Liver (tissue), 10 donors: ENCODE measurements at places on chromosomes 2 and 18.
A peak's percentile ranks its signal among the peaks of the same experiment; 100 is the strongest.

DNA sequence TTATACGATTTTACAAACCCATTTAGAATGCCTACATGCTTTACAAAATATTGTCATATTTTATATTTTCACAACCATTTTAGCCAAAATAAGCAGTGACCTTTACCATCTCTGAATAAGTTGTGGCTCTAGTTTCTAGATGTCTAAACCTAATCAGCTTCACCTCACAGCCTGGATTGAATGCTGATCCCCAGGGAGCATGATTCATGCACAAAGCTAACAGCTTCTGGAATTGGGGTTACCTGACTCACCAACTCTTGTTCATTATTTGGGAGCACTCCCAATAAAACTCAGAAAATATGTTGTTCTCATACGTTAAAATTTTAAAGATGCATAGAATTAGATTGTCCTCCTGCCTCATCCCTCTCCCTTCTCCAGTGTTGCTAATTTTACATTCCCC is 611.7 kb upstream of the NETO1 start:
- DNase-seq: no peak
- no peaks in the 10 kb centered on the region for H3K4me1 ChIP-seq
- H3K36me3 ChIP-seq: no peaks in the 10 kb centered on the region

- H3K36me3 ChIP-seq: no peaks in the 10 kb centered on the region
- no peak overlapping the region for H3K27ac ChIP-seq
- H3K27me3 ChIP-seq: no peaks in the 10 kb centered on the region
Measured at GRCh38 chr2:228592925-228593324, 411.4 kb upstream of the SPHKAP start.

DNA sequence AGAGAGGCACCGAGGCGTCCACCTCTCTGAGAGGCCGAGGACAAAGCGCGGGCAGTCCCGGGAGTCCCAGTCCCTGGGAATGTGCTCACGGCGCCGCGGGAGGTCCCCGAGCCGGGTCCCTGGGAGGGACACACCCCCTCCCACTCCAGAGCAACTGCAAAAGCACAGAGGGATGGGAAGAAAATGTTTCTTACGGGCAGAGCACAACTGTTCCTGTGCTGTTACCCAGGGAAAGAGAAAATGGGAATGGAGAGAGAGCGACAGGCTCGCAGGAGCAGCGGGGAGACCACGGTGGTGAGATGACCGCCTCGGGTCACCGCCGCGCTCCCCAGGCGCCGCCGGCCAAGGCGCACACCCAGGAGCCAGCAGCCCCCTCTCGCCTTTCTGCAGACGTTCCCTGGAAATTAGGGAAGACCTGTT is 1.2 kb upstream of the BCL11A start:
- H3K4me3 ChIP-seq: peak overlapping the region; percentile 61
- no peak overlapping the region for H3K27ac ChIP-seq
- H3K4me1 ChIP-seq: peaks cover 47% of the 10 kb centered on the region
- no peaks in the 10 kb centered on the region for H3K36me3 ChIP-seq
- no peaks in the 10 kb centered on the region for H3K27me3 ChIP-seq

DNA sequence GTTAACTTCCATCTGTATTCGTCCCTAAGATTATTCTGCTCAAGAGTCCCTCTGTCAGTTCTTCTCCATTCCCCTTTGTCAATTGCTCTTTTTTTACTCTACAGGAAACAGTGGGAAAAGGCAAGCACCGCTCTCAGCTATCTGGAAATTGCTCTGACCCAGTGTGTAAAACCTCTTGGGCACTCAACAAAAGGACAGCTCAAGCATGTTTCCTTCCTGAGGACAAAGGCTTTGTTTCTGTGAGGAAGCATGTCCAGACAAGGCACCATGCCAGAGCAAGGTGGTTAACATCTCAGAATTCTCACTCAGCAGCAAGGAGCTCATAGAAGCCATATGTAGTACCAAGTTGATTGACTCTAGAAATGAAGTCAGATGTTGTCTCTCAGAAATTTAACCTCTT is 735.6 kb downstream of the TSN start:
- DNase-seq: no peak
- no peak overlapping the region for H3K27ac ChIP-seq
- H3K4me3 ChIP-seq: no peak overlapping the region
- H3K4me1 ChIP-seq: no peaks in the 10 kb centered on the region
- no peaks in the 10 kb centered on the region for H3K27me3 ChIP-seq

- DNase-seq: no peak
- H3K4me3 ChIP-seq: no peak overlapping the region
- H3K36me3 ChIP-seq: no peaks in the 10 kb centered on the region
- H3K4me1 ChIP-seq: no peaks in the 10 kb centered on the region
Measured at GRCh38 chr2:5433855-5434254, 258.3 kb upstream of the SOX11 start.

GRCh38 chr2:233240897-233241296 is 10.6 kb upstream of the ATG16L1 start:
- DNase-seq: no peak
- no peak overlapping the region for H3K4me3 ChIP-seq
- H3K36me3 ChIP-seq: no peaks in the 10 kb centered on the region
- no peaks in the 10 kb centered on the region for H3K27me3 ChIP-seq
- H3K4me1 ChIP-seq: no peaks in the 10 kb centered on the region

DNA sequence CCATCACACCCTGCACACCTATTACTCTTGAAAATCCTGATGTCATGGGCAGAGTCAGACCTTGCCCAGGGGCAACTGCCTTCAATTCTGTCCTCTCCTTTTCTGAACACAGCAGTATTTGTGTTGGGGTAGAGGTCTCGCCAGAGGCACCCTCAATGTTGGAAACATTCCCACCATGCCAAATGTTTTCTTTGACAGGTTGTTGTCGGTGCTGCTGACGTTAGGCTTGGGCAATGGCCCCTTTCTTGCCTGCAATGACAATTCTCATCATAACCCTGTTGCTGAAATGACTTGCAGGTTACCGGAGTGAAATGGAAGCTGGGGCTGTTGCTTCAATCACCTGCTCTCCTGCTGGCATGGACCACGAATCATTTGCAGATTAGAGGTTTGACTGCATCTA is 17.9 kb downstream of the GKN1 start:
- DNase-seq: no peak
- H3K36me3 ChIP-seq: no peaks in the 10 kb centered on the region
- H3K27ac ChIP-seq: no peak overlapping the region

GRCh38 chr2:51224790-51225189 is 192.9 kb upstream of the NRXN1 start:
- H3K27ac ChIP-seq: no peak overlapping the region
- no peaks in the 10 kb centered on the region for H3K36me3 ChIP-seq
- H3K27me3 ChIP-seq: no peaks in the 10 kb centered on the region
- no peak overlapping the region for H3K4me3 ChIP-seq

GRCh38 chr18:73381699-73382036 is 513.9 kb upstream of the NETO1 start:
- no peaks in the 10 kb centered on the region for H3K27me3 ChIP-seq
- no peak overlapping the region for H3K4me3 ChIP-seq
- no peak overlapping the region for H3K27ac ChIP-seq
- no peak for DNase-seq
- H3K4me1 ChIP-seq: no peaks in the 10 kb centered on the region
- H3K36me3 ChIP-seq: no peaks in the 10 kb centered on the region

DNA sequence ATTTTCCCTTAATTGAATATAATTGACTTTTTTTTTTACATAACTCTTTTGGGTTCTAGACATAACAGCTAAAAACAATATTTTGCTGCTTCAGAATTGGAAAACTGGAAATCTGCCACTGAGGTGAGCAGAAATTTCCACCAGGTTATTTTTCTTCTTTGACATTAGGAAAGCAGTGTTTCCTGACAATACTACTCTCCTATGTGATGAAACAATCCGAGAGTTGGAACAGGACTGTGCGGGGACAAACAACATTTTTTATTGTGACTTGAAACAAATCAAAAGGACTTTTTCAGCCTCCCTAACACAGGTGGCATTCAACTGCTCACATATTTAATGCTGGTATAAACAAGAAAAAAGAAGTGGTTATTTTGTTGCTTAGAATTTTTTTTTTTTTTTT is 237.2 kb downstream of the RNF152 start:
- H3K27me3 ChIP-seq: no peaks in the 10 kb centered on the region
- no peaks in the 10 kb centered on the region for H3K4me1 ChIP-seq
- DNase-seq: no peak
- no peak overlapping the region for H3K4me3 ChIP-seq

DNA sequence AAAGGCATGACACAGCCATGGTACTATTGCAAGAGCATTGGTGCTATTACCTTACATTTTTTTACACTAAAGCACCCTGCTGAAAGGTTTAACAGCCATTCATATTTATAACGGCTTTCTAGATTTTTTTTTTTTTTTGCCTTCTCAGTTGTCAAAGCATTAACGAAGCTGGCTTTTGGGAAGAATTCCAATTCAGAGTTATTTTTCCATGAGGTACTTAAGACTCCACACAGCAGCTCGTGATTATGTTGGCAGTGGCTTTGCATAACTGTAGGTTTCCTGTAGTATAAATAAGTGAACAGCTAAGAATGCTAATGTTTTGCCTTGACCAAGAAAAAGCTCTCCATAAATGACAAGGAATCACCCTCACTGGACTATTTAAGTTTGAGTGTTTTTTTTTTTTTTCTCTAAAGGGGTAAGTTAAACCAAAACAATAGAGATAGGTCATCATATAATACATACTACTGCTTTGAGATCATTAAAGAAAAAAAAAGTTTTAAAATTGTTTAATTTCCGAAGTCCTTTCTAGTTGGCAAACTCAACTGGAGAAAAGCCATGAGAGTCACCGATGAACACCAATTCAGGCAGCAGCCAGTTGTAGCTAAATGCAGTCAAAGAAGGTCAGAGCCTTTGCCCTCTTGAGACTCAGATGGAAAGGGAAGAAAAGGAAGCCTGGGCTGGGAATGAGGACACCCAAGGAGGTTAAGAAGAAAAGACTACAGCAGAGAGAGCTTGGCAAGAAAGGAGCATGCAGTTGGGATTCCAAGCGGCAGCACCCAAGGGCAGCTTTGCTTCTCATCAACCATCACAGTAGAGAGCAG is 187.4 kb upstream of the NCKAP5 start:
- DNase-seq: no peak
- no peaks in the 10 kb centered on the region for H3K36me3 ChIP-seq
- no peaks in the 10 kb centered on the region for H3K4me1 ChIP-seq
- no peak overlapping the region for H3K27ac ChIP-seq

DNA sequence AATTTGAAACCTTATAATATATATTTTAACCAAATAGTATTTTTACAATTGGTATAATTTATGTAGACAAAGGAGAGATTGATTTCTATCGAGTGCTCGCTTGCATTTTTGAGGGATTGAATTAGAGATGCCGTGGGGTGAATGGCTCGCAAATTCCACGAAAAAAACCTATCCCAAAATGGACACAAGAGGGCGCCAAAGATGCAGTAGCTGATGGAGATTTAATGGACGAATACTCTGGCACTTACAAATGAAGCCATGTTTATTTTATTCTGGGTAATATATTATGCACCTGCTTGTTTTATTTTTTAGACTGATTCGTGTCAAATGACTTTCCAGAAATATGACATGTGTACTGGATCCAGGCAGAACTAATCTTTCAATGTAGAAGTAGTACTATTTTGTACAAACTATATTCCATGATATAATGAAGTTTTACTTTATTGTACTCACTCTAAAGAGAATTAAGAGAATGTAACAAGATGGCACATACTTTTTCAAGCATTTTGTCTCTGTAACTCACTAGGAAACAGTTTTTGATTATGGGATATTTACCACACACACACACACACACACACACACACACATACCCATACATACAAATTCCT is 505.4 kb downstream of the PLCL1 start:
- H3K27ac ChIP-seq: no peak overlapping the region
- H3K27me3 ChIP-seq: no peaks in the 10 kb centered on the region
- H3K4me1 ChIP-seq: no peaks in the 10 kb centered on the region
- peak; percentile 52 for DNase-seq
- H3K4me3 ChIP-seq: no peak overlapping the region

- H3K27me3 ChIP-seq: no peaks in the 10 kb centered on the region
- DNase-seq: no peak
- H3K36me3 ChIP-seq: no peaks in the 10 kb centered on the region
- H3K27ac ChIP-seq: no peak overlapping the region
Measured at GRCh38 chr18:55290898-55291297, 297.1 kb downstream of the TCF4 start.

DNA sequence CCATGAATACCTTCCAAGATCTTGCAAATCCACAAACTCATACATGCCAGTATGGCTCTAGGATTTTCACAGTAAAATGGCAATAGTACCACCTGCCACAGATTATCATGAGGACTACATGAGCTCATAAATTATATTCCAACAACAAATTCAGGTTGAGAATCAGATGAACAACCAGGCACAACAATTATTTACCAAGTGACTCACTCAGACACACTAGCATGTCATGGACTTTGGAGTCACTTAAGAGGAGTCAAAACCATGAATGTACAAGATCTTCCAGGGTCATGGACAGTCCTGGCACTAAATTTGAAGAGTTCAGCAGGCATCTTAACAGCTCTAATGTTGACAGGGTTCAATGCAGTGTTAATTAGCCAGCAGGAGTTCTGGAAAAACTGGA is 34.4 kb upstream of the BZW1 start:
- no peaks in the 10 kb centered on the region for H3K36me3 ChIP-seq
- H3K27me3 ChIP-seq: no peaks in the 10 kb centered on the region
- peaks cover 9% of the 10 kb centered on the region for H3K4me1 ChIP-seq
- peak overlapping the region; percentile 49 for H3K27ac ChIP-seq
- no peak overlapping the region for H3K4me3 ChIP-seq

DNA sequence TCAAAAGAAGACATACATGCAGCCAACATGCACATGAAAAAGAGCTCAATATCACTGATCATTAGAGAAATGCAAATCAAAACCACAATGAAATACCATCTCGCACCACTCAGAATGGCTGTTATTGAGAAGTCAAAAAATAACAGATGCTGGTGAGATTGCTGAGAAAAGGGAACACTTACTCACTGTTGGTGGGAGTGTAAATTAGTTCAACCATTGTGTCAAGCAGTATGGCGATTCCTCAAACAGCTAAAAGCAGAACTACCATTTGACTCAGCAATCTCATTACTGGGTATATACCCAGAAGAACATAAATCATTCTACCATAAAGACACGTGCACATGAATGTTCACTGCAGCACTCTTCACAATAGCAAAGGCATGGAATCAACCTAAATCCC is 95.5 kb upstream of the XIRP2 start:
- DNase-seq: no peak
- no peaks in the 10 kb centered on the region for H3K27me3 ChIP-seq
- no peak overlapping the region for H3K4me3 ChIP-seq
- H3K36me3 ChIP-seq: no peaks in the 10 kb centered on the region
- no peak overlapping the region for H3K27ac ChIP-seq

- H3K27ac ChIP-seq: peak overlapping the region; percentile 70
- no peaks in the 10 kb centered on the region for H3K27me3 ChIP-seq
- no peaks in the 10 kb centered on the region for H3K4me1 ChIP-seq
- H3K36me3 ChIP-seq: peaks cover 8% of the 10 kb centered on the region
- no peak for DNase-seq
- H3K4me3 ChIP-seq: no peak overlapping the region
Measured at GRCh38 chr2:47056374-47056773, 98.7 kb downstream of the STPG4 start.

- no peak for DNase-seq
- no peaks in the 10 kb centered on the region for H3K4me1 ChIP-seq
- no peaks in the 10 kb centered on the region for H3K36me3 ChIP-seq
- no peaks in the 10 kb centered on the region for H3K27me3 ChIP-seq
Measured at GRCh38 chr2:126264625-126265024, 391.3 kb upstream of the GYPC start.

- H3K36me3 ChIP-seq: no peaks in the 10 kb centered on the region
- no peak for DNase-seq
- H3K4me1 ChIP-seq: no peaks in the 10 kb centered on the region
- H3K27me3 ChIP-seq: no peaks in the 10 kb centered on the region
Measured at GRCh38 chr18:475202-476031, 25.1 kb downstream of the COLEC12 start.

- H3K4me1 ChIP-seq: peaks cover 16% of the 10 kb centered on the region
- no peaks in the 10 kb centered on the region for H3K27me3 ChIP-seq
- no peak overlapping the region for H3K4me3 ChIP-seq
Measured at GRCh38 chr2:229910832-229911412, 10.9 kb downstream of the TRIP12 start.
